Heart right ventricle (tissue), 16 donors: ENCODE measurements at places on chromosomes 12 and 14. TPM values are rescaled to one million over a fixed set of nuclear protein-coding genes. Genes with fewer than 3 reads are reported as not detected.

GRCh38 chr12:49264466-49264872 lies 413 bp upstream of the TUBA1C start:
- DNase-seq, result no peak
- H3K27ac ChIP-seq, result peak overlapping the region; percentile 70
- H3K4me1 ChIP-seq, result peaks cover 45% of the 10 kb centered on the region
- peak overlapping the region; percentile 84 for H3K4me3 ChIP-seq
- no peaks in the 10 kb centered on the region for H3K27me3 ChIP-seq

DNA sequence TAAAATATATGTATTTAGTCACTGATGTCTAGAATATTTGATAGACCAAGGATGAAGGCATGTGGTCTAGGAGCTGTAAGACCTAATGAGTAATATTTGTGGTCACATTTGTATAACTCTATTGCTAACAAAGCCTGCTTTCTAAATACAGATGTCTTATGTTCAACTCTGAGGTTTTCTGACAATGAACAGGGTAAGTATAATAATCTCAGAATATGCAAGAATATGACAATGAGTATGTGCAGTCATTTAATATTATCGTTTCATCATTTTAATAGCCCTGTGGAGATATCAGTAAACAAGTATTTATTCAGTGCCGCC lies 389.6 kb downstream of the LRIG3 start:
- no peaks in the 10 kb centered on the region for H3K4me1 ChIP-seq
- H3K36me3 ChIP-seq, result no peaks in the 10 kb centered on the region
- no peaks in the 10 kb centered on the region for H3K27me3 ChIP-seq
- H3K4me3 ChIP-seq, result no peak overlapping the region
- H3K27ac ChIP-seq, result no peak overlapping the region

GRCh38 chr12:2225696-2226095 lies 172.9 kb downstream of the CACNA1C start:
- DNase-seq, result no peak
- H3K4me1 ChIP-seq, result peaks cover 56% of the 10 kb centered on the region
- no peaks in the 10 kb centered on the region for H3K27me3 ChIP-seq
- no peak overlapping the region for H3K27ac ChIP-seq
- no peak overlapping the region for H3K4me3 ChIP-seq

GRCh38 chr14:100060760-100061159 lies 4.5 kb upstream of the EVL start:
- no peak overlapping the region for H3K27ac ChIP-seq
- H3K27me3 ChIP-seq, result no peaks in the 10 kb centered on the region
- no peak for DNase-seq
- H3K4me1 ChIP-seq, result peaks cover 64% of the 10 kb centered on the region
- H3K4me3 ChIP-seq, result no peak overlapping the region

DNA sequence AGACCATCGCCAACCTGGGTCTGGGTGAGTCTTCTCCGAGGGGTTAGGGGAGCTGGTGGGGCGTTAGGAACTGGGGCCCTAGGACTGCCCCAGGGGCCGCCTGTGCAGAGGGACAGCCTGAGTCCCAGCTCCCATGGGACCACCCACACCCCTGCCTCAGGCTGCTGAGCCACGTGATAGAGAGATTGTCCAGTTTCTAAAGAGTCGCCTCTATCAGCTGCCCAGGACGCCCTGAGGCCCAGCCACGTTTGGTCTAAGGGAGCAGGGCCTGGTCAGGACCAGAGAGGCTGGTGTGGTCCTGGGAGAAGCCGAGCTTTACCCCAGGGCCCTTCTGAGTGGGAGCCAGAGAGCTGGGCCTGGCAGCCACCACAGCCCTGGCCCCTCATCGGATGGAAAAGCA lies 107.1 kb downstream of the LGMN start:
- DNase-seq, result no peak
- H3K36me3 ChIP-seq, result peaks cover 14% of the 10 kb centered on the region
- no peaks in the 10 kb centered on the region for H3K27me3 ChIP-seq
- H3K4me3 ChIP-seq, result no peak overlapping the region
- H3K27ac ChIP-seq, result no peak overlapping the region
- H3K4me1 ChIP-seq, result no peaks in the 10 kb centered on the region

DNA sequence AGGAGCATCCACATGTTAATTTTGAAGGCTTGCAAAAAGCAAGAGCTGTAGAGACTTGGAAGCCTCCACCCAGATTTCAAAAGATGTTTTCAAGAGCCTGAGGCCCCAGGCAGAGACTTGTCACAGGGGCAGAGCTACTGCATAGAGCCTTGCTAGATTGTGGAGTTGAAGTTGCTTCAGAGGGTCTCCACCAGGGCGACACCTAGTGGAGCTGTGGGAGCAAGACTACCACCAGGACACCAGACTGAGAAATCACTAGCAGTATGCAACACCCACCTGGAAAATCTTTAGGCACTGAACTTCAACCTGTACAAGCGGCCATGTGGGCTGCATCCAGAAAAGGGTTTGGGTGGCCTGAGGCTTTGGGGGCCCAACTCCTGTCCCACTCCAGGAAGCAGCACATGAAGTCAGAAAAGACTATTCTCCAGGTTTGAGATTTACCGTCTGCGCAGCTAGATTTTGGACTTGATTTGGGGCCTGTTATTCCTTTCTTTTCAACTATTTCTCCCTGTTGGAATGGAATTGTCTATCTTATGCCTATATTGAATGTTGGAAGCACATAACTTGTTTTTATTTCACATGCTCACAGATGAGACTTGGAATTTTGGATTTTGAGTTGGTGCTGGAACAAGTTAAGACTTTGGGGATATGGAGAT lies 508.6 kb downstream of the FLRT2 start:
- H3K27ac ChIP-seq, result no peak overlapping the region
- peak; percentile 11 for DNase-seq
- no peaks in the 10 kb centered on the region for H3K4me1 ChIP-seq
- H3K36me3 ChIP-seq, result no peaks in the 10 kb centered on the region

- no peaks in the 10 kb centered on the region for H3K4me1 ChIP-seq
- no peaks in the 10 kb centered on the region for H3K36me3 ChIP-seq
- H3K27me3 ChIP-seq, result no peaks in the 10 kb centered on the region
- no peak overlapping the region for H3K4me3 ChIP-seq
- no peak for DNase-seq
These were observed 14.6 kb upstream of the TMPRSS12 start for GRCh38 chr12:50828121-50828520.

Gene A2ML1
- not detected for polyA plus RNA-seq

Gene MAPKAPK5
- polyA plus RNA-seq, result 22.6 TPM

- no peaks in the 10 kb centered on the region for H3K36me3 ChIP-seq
- H3K27ac ChIP-seq, result no peak overlapping the region
- H3K4me1 ChIP-seq, result no peaks in the 10 kb centered on the region
- no peak for DNase-seq
These were observed 42.2 kb downstream of the ZCRB1 start for GRCh38 chr12:42283739-42284138.

Gene RTL1
- not detected for polyA plus RNA-seq

- H3K27ac ChIP-seq, result no peak overlapping the region
- no peak overlapping the region for H3K4me3 ChIP-seq
- no peak for DNase-seq
These were observed 543.1 kb downstream of the LRFN5 start for GRCh38 chr14:42149609-42150261.
